Astrocyte of the cerebellum (primary cell): ENCODE measurements at places on chromosomes 2 and 18.
A peak's percentile ranks its signal among the peaks of the same experiment; 100 is the strongest.

- no peak for DNase-seq
Observed at GRCh38 chr2:46160326-46160725, 136.9 kb upstream of the EPAS1 start.

DNA sequence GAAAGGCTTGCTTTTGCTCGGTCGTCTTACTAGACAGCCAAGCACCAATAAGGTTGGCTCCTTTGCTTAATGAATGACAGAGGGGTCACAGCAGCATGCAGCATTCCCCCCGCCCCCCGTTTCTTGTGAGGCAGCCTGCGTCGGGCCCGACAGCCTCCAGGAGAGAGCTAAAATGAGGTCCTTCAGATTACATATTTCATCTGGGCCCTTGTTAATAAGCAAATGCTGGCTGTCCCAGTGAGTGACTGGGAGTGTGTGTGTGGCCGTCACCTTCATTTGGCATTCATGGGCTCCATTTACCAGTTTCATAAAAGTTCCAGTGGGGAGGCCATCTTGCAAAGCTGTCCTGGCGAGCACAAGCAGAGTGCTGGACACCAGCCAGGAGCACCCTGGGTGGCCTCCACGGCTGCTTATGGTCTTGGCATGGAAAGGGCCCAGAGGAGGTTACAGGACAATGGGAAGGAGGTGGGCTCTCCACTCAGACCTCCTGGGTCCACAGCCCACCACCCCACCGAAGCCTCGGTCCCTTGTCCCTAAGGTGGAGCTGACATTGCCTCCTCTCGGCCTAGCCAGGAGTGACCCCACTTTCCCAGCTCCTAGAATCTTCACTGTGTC is 37.2 kb downstream of the ODC1 start:
- no peak for DNase-seq

GRCh38 chr2:233209533-233210171 is 41.8 kb upstream of the ATG16L1 start:
- DNase-seq = peak; percentile 94

DNA sequence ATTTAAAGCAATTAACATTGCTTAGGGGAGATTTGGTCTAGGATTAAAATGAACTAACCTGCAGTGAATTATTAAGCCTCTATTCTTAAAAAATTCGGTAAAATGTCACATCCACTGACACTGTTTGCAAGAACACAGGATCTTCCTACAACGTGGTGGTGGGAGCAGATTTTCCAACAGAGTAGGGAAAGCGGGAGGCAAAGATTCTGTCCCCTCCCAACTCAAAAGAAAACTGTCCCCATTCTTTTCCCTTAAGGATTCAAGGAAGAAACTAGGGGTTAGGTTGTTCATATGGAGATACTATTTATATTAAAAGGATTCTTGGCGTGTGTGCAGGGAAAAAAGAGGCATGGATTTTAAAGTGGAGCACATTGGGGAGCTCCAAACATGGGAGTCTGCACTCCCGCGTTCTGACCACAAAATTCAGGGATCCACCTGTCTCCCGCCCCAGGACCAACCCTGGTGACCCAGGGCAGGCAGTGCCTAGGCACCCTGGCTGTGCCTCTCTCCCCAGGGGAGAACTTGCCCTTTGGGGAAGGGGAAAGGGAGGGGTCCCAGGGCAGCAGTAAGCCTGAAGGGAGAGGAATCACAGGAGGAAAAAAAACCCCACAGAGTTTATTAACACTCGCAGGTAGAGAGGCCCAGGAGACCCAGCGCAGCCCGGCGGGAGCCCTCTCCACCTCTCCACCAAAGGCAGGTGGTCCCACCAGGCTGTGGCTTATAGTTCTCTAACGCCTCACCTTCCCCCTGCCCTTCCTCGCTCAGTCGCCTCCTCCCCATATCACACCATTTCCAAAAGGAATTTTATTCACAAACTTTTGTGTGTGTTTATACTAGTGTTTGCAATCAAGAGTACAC is 2.3 kb downstream of the PTGR3 start:
- no peak for DNase-seq

DNA sequence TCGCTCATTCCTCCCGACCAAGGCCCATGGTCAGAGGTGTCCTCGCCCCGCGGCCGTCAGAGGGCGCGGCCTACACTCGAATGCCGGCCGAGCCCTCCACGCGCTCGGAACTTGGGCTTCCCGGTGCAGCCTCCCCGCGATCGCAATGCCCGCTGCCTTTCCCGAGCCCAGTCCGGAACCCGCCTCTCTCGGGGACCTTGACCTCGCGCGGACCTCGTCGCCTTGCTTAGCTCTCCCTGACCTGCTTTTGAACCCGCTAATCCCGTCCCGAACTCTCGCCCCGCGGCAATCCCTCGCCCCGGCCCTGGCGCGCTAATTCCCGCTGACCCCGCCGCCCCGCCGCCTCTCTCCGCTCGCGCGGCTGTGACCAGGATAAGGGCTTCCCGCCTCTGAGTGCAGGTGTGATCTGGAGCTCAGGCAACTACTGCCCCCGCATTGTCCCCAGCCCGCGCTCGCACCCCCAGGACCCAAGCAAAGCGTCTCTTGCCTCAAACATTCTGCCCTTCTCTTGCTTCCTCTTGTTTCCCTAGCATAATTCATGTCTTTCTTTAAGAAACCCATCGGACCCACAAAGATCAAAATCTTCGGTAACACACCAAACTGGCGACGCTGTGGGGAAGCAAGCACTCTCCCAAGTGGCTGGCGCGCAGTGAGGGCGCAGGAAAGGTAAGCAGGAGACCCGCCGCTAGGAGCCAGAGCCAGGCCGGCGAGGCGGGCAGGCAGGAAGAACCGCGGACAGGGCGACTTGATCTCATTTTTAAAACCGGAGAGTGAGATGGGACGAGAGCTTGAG is 46.6 kb upstream of the ATP6V1B1 start:
- DNase-seq = no peak

DNA sequence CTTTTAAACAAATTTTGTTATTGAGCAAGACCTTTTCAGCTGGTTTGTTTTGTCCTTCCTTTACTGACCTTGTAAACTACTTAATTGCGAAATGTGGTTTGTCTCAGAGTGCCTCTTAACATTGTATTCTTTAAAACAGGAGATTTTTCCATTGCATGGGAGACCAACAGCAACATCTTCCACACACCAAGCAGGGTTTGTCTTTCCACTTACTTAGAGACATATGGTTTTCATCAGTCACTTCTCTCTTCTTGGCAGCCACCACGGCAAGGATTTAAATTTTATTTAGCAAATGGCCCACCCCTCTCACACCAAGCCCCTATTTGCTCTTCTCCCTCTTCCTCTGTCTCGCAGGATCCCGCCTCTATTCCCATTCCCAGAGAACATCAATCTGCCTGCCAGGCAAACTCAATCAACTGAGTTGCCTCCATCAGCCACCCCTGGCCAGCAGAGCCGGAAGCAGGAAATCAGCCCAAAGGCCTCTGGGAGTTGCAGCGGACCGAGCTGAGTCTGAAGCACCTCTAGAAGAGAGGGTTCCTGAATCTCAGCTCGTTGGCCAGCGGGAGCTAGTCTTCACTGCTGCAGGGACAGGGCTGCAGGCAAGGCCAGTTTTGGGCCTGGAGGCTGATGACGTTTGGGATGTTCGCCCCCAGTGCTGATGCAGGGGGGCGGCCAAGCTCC is 11.3 kb upstream of the CIB4 start:
- no peak for DNase-seq

- DNase-seq = no peak
Observed at GRCh38 chr2:181158427-181158826, 178.0 kb downstream of the UBE2E3 start.

- DNase-seq = no peak
Observed at GRCh38 chr2:28995765-28996750, 15.0 kb downstream of the TOGARAM2 start.

- peak; percentile 56 for DNase-seq
Observed at GRCh38 chr2:235106874-235107639, 155.2 kb downstream of the SH3BP4 start.

DNA sequence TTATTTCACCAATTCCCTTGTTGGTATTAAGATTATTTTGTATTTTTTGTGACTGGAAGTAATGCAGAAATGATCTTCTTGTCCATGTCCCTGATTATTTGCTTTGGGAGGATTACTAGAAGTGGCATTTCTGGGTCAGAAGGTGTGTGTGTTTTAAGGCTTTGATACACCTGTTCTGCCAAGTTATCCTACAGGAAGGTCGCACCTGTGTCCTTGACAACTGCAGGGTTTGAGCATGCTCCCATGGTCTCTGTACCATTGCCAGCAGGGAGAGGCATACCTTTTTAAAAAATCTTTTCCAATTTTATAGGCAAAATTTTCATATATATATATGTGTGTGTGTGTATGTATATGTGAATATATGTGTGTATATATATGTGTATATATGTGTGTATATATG is 29.7 kb downstream of the KDM3A start:
- no peak for DNase-seq

GRCh38 chr18:31688606-31689005 is 4.2 kb upstream of the B4GALT6 start:
- no peak for DNase-seq

DNA sequence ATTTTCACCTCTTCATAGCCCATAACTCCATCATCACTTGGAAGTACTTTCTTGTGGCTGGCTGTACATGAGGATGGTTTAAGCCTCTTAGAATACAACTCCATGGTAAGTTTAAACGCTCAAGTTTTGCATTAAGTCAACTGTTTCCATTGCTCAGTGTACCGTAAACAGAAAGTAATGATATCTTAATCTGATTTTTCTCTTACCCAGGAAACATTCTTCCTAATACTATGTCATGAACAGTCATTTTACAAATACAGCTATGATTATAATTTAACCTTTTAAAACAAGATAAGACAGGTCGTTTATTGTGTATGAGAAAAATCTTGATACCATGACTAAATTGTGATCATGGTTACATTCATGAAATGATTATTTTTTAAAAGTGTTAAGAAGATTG is 11.6 kb upstream of the DYNC2LI1 start:
- DNase-seq = no peak

DNA sequence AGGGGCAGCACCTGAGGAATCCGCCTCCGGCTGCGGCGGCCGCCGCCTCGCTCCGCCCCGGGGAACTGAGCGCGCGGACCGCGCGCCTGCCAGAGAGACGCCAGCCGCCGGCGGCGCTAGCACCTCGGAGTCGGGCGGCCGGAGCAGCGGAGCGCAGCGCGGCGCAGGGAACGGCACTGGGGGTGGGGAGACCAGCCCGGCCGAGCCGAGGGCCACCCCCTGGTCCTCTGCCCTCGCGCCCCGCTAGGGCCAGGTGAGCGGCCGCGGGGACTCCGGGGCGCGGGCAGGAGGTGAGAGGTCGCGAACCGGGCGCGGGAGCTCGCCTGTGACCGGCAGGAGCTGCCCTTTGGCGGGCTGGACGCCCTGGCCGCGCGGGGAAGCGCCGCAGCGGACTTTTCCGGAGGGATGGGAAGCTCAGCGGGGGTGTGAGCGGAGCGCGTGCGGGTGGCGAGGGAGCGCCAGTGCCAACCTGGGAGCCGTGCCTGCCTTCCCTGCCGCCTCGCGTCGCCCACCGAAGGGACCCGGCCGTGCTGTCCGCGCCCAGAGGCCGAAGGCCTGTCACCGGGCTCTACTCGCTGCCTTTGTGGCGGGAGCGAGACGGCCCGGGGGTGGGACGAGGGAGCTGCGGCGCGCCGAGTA is at the start of gene GREB1L:
TSS of gene GREB1L (plus strand) at position 92 of the 639 bp plus-strand sequence. CDS start 141,287 bp downstream, outside the sequence.
- DNase-seq = no peak

DNA sequence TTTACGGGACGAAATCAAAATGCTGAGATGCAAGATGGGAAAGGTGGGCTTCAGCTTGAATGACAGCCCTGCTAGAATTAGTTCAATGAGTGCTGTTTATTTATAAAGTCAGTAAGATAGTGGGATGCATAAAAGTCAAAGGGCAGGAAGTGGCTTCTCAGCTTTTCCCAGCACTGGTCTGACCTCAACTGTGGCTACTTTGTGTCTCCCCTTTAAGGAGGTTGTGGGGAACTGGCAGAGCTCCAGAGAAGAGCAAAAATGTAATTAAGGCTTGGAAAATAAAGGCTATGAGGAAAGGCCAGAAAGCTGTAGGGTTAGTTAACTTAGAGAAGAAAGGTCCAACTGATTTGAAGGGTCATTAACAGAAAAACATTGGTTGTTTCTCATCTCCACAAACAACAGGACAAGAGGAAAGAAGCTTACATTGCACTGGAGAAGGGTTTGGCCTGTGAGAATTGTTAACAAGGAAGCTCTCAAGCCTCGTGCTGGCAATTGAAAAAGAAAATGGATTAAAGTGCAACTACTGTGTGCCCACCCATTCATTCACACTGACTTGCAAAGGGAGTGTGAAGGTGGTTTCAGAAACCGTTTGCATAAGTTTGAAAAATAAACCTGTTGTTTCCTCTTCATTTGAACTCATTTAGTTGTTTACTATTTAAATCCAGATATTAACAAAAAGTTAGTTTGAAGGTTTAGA is 68.8 kb upstream of the CD28 start:
- no peak for DNase-seq

GRCh38 chr2:5921081-5921642 is 229.0 kb downstream of the SOX11 start:
- no peak for DNase-seq

DNA sequence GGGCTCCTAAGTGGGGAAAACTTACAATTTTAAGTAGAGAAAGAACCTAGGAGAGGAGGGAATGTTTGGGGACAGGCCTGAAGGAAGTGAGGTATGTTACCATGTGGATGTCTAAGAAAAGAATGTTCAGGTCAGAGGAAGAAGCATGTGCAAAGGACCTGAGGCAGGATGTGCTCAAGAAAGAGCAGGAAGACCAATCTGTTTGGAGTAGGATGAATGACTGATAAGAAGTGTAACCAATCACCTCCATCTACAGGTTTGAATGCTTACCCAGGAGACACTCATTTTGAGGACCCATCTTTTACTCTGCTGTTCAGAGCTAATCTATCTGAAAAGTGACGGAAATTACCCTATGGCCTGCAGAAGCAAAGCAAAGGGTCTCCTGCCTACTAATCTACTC is 342.3 kb downstream of the ARHGAP15 start:
- DNase-seq = no peak
